ENCODE measurements at places on chromosomes 4 and X.

- no peak for DNase-seq
Measured at GRCh38 chr4:38500433-38500832, 163.6 kb upstream of the KLF3 start.

- DNase-seq, result no peak
Measured at GRCh38 chr4:1349359-1350168, 2.6 kb downstream of the UVSSA start.

- DNase-seq, result no peak
Measured at GRCh38 chr4:70471897-70472296, at the start of gene MUC7. Gene MUC7 (plus strand): TSS chr4:70472197. CDS start chr4:70474022, 1,825 bp downstream.

GRCh38 chrX:118066867-118067515, 49.6 kb downstream of the KLHL13 start:
- DNase-seq, result no peak

DNA sequence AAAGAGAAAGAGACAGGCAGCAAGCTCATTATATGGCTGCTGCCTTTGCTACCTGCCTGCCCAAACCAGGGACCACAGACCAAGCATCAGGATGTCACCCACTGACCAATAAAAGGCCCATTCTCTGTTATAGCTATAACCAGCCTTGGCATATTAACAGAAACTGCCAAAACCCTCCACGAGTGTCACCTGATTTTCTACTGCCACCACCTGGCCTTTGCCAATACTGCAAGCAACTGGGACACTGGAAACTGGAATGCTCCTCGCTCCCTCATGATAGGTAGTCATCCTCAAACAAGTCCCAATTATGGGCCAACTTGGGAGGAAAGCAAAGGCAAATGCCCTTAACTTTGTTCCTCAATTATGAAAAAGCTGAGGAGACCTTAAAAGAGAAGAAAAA, 76.0 kb downstream of the SPIN4 start:
- peak; percentile 57 for DNase-seq

GRCh38 chrX:110569506-110569905, 210.9 kb downstream of the RTL9 start:
- DNase-seq, result no peak

DNA sequence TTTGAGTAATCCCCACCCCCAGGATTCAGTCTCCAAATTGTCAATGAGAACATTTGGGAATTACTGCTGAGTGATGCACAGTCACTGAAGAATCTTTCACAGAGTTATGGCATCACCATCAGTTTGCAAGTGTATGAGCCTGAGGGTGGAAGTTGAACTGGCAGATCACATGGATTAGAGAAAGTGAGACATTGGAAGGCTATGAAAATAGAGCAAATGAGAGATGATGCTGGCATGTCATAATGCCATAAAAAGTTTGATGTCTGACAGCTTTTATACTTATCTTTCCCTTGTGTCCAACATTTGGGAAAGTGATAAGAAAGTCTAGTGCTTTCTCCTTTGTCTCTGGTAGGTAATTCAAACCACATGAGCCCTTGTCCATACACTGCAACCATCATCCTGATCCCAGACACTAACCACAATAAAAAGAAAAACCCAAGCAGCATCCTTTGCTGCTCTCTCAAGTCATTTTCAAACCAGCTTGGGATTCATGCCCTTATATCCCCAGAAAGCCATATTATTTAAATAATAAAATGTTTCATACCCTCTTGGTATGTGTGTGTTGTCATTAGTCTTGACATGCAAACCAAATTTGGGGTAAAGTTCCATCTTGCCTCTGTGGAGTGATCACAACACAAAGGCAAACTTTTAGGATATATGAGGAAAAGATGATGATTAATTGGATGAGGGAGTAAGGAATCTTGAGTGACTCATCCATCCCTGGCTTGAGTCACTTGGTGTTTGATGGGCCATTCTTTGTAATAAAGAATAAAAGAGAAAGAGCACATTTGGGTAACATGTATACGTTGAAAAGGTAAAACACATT, 438.9 kb downstream of the GRXCR1 start:
- DNase-seq, result no peak

GRCh38 chr4:173152104-173152503, 16.5 kb upstream of the GALNT7 start:
- DNase-seq, result no peak

DNA sequence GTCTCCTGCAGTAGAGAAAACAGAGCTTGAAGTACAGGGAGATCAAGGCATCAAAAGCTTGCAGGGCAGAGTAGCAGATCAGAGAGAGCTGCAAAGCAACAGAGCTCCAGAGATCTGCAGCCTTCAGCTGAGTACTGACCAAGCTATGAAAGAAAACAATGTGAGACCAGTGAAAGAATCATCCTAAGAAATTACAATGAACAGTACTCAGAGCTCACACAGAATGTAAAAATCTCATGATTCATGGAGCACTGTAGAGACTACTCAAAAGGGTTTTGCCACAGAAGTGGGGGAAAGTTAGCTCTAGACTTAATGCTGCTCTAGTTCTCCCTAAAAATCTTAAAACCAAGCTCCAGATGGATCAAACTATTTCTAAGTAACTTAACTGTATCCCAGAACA, 80.0 kb upstream of the MAB21L2 start:
- DNase-seq, result no peak

GRCh38 chrX:15816886-15817285, 26.6 kb downstream of the ZRSR2 start:
- peak; percentile 31 for DNase-seq

GRCh38 chr4:103895876-103896465, 176.2 kb upstream of the TACR3 start:
- no peak for DNase-seq

DNA sequence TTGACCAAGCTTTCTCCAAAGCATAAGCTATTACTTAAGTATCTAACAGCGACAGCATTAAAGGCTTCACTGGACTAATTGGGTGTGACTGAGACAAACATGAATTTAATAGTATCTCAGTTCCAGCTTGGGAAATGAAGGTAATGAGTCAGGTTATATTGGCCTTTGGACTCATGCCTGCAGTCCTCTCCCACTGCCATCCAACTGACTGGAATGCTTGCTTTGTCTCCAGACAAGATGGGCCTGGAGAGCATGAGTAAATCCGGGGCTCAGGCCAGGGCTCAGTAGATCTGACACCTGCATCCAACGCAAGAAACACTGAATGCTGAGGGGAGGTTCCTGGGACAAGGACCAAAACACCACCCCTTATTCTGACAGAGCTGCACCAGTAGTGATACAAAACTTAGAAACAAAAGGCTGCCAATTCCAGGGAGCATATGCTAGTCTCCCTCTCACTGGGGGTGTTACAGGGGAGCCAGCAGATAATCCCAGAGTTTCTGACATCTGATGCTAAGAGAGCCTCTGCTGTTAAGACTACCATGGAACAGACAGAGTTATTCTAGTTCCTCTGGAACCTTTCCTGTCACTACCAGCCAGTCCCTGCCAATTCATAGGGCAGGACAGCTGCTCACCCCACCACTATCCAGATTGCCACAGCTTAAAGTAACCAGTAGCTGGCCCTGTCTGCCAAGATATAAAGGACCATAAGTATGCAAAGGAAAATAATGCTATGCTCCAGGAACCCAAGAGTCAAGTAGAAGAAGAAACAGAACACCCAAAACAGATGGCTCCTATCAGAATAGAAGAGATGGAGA, 293.8 kb downstream of the IQCM start:
- no peak for DNase-seq

DNA sequence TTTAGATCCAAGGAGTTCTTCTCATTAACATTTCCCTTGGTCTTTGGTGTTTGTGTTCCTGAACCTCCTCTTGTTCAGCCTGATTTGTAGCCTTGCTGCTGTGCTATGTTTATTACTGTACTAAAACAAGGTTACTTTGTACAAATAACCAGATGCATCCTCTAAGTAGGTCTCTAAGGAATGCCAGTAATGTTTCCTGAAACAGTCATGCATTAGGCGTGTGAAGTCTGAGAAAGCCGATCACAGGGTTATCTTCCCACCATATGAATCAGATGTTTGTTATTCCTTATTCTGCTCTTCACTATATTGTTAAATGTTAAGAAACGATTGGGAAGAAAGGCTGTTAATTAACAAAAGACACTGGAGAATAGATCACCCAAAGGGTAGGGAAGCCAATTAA, 66.9 kb downstream of the GALNTL6 start:
- peak; percentile 5 for DNase-seq

DNA sequence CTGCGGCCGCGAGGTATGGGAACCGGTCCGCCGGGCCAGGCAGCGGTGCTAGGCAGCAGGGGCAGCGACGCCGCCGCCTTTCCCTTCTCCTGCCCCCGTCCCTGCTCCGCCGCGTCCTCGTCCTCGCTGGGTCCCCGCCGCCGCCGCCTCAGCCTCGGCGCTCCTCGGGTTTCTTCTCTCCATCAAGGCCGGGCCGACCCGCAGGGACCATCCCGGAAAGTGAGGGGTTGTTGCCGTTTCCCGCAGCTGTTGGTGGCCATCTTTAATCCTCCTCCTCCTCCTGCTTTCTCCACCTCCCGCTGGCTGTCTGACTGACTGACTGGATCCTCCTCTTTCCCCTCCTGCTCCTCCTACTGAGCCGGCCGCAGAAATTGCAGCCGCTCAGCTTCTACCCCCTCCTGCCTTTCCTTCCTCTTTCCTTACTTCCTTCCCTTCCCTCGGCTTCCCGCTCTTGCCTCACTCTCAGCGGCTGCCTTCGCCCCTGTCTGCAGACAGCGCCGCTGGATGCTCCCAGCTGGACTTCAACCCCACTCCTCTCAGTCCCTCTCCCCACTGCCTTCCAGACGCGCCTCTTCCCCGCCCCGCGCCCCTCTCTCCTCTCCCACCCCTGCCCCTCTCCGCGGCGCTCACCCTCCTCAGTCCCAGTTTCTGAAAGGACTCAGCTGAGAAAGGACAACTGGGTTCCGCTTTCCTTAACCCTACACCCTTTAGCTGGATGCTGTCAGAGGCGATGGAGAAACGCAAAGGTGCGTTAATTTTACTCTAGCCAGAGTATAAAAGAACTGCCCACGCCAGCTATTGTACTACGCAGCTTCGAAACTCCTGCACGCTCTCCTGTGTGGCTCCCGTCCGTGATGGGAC, at the start of gene WDFY3:
TSS of gene WDFY3 (minus strand) at position 309 of the 861 bp plus-strand sequence. CDS start 106,099 bp downstream, outside the sequence.
- DNase-seq, result peak; percentile 92

- DNase-seq, result no peak
Measured at GRCh38 chr4:124426279-124426678, 286.3 kb downstream of the ANKRD50 start.

GRCh38 chrX:31245714-31246113, 173.9 kb upstream of the FTHL17 start:
- no peak for DNase-seq

DNA sequence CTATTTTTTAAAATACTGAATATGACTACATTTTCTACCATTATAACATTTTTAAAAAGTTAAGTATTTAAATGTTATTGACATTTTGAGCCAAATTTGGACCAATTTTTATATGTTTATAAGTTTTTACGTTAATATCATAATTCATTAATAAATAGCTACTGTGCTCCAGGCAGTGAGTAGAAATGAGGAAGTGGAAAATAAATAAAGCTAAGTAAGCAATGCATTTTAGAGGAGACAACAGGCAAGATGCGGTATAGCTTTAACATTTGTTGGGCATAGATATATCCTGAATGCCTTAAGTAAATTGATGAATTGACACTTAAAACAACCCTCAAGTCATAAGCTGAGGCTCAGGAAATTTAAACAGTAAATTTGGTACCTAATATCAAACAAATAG, 474.8 kb downstream of the PCDH10 start:
- no peak for DNase-seq

DNA sequence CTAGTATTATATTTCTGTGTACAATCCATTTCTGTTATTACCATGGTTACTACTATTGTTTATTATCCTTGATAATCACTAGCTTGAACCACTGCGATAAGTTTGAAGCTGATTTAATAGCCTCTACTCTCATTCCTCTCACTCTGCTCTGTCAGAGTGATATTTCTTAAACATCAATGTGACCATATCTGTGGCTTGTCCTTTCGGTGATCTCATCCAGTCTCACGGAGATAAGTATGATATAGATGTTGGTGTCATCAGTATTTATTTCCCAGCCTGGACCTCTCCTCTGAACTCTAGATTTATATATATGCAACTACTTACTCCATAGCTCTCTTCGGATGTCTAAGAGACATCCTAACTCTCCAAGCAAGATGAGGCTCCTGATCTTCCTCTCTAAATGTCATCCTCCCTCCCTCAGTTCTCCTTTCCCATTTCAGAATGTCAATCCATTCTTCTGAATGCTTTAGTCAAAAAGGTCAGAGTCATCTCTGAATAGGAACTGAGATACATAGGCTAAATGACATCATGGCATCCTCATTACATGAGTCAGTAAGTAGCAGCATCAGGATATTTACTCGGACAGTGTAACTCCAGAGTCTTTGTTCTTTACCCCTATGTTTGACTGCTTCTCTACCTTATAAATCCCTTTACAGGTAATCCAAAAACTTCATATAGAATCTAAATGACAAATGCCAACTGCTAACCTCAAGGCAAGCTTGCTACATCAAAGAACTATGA, 129.5 kb downstream of the PACRGL start:
- no peak for DNase-seq

DNA sequence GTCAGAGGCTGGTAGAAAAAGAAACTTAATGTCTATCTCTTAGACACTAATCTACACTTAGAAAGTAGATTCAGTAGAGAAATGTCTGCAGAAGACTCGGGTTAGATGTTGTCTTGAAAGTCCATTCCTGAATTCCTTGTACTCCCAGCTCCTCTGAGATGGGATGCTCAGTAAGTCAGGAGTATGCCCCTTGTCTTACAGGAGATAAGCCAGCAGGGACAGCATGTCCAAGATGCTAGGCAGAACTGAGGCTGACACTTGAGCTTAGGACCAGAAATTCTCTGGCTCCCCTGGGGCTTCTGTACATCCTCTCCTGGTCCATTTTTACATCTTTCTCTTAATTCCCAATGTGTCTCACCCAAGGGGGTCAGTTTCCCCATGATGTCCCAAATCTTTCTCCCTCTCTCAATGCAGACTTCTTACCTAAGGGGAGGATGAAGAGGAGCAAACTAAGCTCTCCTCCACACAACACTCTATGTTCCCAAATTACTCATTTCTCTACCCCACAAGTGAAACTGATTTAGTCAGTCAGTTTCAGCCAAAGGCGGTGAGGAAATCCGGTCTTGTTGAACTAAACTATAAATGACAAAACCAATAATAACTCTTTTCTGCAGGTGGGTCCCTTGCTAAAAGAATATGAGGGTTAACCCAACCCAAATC, 558.2 kb upstream of the DIPK2B start:
- DNase-seq, result no peak

- peak; percentile 73 for DNase-seq
Measured at GRCh38 chr4:173505924-173506518, 24.0 kb downstream of the HAND2 start.

GRCh38 chr4:89368861-89369260, 61.3 kb upstream of the GPRIN3 start:
- no peak for DNase-seq

GRCh38 chr4:72468904-72469502, 100.0 kb downstream of the ADAMTS3 start:
- no peak for DNase-seq

DNA sequence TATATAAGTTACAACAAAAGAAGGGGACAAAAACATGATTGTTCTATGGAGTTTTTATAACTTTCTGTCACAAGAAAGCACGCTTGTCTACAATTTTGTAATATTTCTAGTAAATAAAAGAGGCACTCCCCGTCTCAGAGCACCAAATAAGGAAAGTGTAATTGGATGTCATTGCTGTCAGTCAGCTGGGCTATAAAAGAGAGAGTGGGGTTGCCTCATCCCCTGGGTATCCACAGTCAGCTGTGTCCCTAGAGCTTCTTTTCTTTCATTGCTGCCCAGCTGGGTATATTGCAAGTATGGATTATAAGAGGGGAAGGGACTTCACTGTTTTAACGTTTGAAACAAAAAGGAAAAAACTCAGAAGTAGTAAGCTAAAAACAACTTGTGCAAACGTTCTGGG, 61.3 kb downstream of the NPNT start:
- no peak for DNase-seq

All from ELF-1 (cell line).